Peyer's patch (tissue), 4 donors: ENCODE measurements at places on chromosomes 7 and 10. TPM values are rescaled to one million over a fixed set of nuclear protein-coding genes. Genes with fewer than 3 reads are reported as not detected.
A peak's percentile ranks its signal among the peaks of the same experiment; 100 is the strongest.

The GDF2 gene
- total RNA-seq = not detected

The FAM25A gene
- not detected for total RNA-seq

DNA sequence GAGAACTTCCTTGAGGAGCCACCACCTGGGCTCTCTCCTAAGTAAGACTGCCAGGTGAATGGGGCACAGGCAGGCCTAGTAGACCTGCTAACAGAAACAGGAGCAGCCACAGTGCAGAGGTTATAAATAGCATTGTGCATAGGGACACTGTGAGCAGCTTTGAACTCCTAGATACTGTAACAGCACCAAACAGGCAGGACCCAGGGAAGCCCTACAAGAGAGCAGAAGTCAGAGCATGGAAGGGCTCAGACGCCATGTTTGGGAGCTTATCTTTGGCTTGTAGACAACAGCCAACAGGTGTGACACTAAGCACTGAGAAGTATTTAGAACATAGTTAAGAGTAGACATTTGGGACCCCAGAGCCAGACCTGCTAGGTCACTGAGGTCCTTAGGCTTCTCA lies 14.5 kb downstream of the XRCC2 start:
- H3K4me3 ChIP-seq = no peak overlapping the region
- H3K4me1 ChIP-seq = no peaks in the 10 kb centered on the region
- H3K36me3 ChIP-seq = no peaks in the 10 kb centered on the region
- no peaks in the 10 kb centered on the region for H3K27me3 ChIP-seq

- H3K27ac ChIP-seq = peak overlapping the region; percentile 52
- no peak overlapping the region for H3K4me3 ChIP-seq
These were observed 78.1 kb downstream of the USP6NL start for GRCh38 chr10:11533328-11533781.

DNA sequence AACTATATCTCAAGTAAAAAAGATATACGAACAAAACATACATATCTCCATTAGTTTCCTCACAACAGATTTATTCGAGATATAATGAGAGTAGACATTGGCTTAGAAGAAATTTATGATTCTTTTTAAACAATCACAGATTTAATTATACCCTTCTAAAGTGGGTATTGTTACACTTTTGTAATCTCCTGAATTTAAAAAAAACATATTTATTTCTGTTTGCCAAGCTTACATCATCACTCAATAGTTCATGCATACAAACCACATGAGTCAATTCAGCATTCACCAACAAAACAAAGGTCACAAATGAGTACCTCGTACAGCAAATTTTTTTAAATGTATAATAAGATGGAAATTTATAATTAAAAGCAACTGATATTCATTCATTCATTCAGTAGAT lies 17.6 kb downstream of the LRRN3 start:
- no peak overlapping the region for H3K27ac ChIP-seq
- no peak for DNase-seq
- H3K4me3 ChIP-seq = no peak overlapping the region
- H3K4me1 ChIP-seq = no peaks in the 10 kb centered on the region
- H3K27me3 ChIP-seq = no peaks in the 10 kb centered on the region

- H3K4me1 ChIP-seq = no peaks in the 10 kb centered on the region
- H3K27ac ChIP-seq = no peak overlapping the region
- no peaks in the 10 kb centered on the region for H3K36me3 ChIP-seq
- no peak overlapping the region for H3K4me3 ChIP-seq
These were observed 71.5 kb downstream of the GPR85 start for GRCh38 chr7:113015034-113015645.
